ENCODE measurements at places on chromosomes 1 and 21.

- no peak for DNase-seq
Observed at GRCh38 chr1:107196973-107197562, 56.2 kb downstream of the NTNG1 start.

- no peak for DNase-seq
Observed at GRCh38 chr1:219659005-219659600, 46.2 kb upstream of the ZC3H11B start.

GRCh38 chr1:224874775-224875174 lies 54.7 kb upstream of the DNAH14 start:
- DNase-seq = no peak

DNA sequence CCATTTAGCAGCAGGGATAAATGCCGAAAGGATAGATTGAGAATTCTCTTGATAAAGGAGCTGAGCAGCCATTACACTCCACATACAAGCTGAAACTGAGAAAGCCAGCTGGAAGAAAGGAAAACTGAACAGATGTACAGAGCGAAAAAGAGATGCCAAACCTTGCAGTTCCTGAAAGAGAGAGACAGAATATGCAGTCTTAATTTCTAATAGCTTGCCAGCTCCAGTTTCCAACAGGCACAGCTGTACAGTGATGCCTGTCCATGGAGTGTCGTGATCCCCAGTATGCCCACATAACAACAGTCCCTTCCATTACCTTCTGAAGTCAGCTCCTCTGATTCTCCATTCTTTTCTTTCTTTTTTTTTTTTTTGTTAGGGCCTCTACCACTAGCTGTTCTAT lies 22.7 kb downstream of the ABL2 start:
- no peak for DNase-seq

DNA sequence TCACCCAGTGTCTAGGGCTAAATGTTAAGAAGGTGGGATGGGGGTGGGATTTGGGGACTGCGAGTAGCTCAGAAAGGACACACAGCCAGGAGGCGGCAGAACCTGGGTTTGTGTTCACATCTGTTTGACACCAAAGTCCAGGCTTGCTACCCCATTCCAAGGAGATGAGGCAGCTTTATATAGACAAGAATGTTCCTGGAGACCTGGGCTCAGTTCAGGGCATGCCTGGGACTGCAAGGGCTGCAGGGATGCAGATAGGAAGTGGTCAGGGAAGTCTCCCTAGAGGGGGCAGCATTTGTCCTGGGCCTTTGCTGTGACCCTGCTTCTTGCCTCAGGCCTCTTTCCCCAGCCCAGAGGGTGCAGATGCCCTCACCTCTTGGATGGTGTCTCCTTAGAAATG lies 16.3 kb downstream of the PADI3 start:
- no peak for DNase-seq

GRCh38 chr21:14916676-14917141 lies 148.1 kb downstream of the NRIP1 start:
- no peak for DNase-seq
